ENCODE measurements at places on chromosomes 1 and 21.

DNA sequence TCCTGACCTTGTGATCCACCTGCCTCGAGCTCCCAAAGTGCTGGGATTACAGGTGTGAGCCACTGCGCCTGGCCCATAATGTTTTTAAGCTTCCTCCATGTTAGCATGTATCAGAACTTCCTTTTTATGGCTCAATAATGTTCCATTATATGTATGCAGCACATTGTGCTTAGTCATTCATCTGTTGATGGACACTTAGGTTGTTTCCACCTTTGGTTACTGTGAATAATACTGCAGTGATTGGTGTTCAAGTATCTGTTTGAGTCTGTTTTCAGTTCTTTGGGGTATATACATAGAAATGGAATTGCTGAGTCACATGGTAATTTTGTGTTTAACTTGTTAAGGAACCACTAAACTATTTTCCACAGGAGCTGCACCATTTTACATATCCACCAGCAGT, 17.7 kb downstream of the CMPK1 start:
- no peak for DNase-seq

GRCh38 chr1:210262897-210263272, 30.3 kb downstream of the SERTAD4 start:
- DNase-seq: no peak

- peak; percentile 73 for DNase-seq
Measured at GRCh38 chr1:2300851-2301606, 72.9 kb downstream of the SKI start.

DNA sequence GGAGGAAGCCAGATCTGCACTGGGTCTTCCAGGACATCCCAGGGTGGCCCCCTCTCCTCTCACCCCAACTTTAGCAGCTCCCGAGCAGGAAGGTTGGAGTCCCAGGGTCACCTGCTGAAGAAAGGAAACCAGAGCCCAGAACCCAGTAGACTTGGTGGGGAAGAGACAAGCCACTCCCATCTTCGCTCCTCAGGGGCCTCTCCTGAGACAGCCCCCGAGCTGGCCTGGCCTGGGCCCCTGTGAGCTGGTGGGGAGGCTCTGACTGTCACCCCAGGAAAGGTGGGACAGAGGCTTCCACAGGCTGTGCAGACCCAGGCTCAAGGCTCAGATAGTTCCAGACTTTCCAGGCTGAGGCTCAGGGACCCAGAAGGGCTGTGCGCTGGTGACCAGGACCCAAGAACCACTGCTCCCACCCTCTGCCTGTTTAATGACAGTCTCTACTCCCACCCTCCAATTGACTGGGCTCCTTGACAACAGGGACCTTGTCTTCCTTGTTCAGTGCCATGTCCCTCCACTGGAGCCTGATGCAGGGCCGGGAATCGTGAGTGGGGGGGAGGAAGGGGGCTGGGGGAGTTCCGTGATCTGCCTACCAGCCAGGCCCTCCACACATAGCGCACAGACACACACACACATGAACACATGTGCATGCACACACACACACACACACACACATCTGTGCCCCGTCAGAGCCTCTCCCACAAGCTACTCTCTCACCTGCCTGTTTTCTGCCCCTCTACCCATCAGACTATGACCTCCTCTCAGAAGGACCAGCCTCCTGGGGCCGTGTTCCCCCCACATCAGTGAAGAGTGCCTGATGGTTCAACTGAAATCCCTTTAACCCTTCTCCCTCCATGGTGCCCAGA, 401.2 kb downstream of the MATN1 start:
- DNase-seq: no peak
